Type B pancreatic cell (in vitro differentiated cells): ENCODE measurements at places on chromosomes 7 and 10. TPM values are rescaled to one million over a fixed set of nuclear protein-coding genes. Genes with fewer than 3 reads are reported as not detected.

- DNase-seq = no peak
Observed at GRCh38 chr7:95047291-95047690, 139.9 kb downstream of the PPP1R9A start.

DNA sequence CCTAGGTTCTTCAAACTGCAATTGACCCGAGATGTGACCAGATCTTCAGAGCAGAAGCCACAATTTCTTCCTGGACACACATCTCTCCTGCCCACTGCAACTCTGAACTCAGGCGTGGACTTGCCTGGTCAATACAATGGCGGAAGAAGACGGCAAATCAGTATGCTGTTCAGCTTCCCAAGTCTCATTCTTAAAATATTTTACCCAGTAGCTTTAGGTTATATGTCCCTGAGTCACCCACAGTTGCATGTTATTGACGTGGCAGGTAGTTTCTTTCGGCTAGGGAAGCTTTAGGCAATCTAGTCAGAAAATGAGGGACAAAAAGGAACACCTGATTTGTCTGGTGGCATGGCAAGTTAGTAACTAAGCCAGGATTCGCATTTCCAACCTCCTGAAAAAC is 22.5 kb downstream of the CEP41 start:
- no peak for DNase-seq

The TAS2R5 gene
- 2.5 and 3.3 TPM in 2 replicates for total RNA-seq

DNA sequence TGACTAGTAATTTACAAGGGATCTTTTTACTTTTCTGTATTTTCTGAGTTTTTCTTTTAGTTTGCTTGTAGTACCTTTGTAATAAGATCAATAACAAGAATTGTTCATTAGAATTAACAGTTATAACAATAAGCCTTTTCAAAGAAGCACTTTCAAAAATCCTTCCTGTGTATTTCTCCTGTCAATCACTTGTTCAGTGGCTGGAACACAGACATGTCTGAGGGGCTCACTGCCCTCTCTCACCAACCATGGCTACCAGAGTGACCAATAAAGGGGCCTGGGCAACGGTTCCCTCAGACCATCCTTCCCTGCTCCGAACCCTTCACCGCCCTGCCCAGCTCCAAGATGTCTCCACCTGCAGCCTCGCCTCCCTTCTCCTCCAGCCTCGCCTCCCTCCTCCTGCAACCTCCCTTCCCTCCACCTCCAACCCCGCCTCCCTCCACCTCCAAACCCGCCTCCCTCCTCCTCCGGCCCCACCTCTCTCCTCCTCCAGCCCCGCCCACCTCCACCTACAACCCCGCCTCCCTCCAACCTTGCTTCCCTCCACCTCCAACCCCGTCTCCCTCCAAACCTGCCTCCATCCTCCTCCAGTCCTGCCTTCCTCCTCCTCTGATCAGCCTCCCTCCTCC is 353.4 kb downstream of the TNS3 start:
- no peak for DNase-seq

The CCDC136 gene
- 4.2 and 44.2 TPM in 2 replicates for total RNA-seq
